ENCODE measurements at places on chromosomes 3 and 15.

DNA sequence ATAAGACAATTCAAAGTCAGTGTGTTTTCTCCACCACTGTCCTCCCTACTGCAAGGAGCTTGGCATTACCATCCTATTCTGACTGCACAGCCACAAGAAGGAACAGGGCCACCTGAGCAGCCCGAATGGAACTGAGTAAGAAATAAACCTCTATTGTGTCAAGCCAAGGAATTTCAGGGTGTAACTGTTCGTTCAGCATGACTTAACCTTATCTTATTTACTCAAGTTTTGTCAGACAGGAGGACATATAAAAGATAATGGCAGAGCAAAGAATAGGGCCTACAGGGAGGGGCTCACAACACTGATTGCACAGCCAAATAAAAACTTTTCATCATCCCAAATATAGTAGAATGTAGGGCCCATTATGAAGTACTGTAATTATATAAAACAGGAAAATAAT, 236.1 kb downstream of the NEK10 start:
- no peak for DNase-seq

DNA sequence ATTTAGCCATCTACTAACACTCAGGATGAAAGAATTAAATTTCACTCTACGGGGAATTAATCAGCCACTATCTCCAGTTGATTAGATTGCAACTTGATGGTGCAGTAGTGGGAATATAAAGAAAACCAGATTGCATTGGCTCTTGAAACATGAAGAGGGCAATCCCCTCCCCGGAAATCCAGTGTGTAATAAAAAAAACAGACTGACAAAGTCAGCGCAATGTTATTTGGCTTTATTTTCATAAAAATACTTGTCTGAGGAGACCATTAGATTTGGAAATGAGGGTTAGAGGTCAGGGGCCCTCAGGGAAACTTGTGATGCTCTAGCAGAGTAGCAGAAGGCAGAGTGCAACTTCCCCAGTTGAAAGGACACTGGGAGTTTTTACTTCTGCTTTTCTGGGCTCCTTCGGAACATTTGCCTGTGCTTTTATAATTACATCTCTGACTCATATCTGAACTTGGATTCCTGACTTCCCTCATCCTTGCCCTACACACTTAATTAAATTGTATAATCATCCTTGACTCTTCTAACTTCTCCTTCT, 326.8 kb downstream of the TUSC7 start:
- DNase-seq = no peak

GRCh38 chr3:27089068-27089467, 280.1 kb downstream of the NEK10 start:
- no peak for DNase-seq

GRCh38 chr3:101513419-101513986, 491 bp upstream of the SENP7 start:
- no peak for DNase-seq

GRCh38 chr3:153553605-153553945, 391.5 kb downstream of the RAP2B start:
- no peak for DNase-seq

GRCh38 chr3:44343421-44343820, 4.9 kb downstream of the TCAIM start:
- no peak for DNase-seq

DNA sequence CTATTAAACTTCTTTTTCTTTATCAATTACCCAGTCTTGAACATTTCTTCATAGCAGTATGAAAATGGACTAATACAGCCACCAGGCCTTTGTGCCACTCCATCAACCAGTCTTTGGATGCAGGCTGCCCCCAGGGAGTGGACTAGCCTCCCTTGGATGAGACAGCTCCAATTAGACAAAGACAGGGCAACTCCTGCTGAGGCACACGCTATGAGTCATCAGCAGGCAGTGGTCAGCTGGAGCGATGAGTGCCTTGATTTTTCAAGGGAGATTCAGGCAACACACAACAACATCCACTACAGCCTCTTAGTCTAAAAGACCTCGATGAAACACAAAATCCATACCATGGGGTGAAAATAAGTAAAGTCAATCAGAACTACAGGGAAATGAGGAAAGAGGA, 160.1 kb downstream of the ARRDC4 start:
- DNase-seq = no peak

GRCh38 chr3:111246967-111247760, 175.5 kb downstream of the NECTIN3 start:
- no peak for DNase-seq

DNA sequence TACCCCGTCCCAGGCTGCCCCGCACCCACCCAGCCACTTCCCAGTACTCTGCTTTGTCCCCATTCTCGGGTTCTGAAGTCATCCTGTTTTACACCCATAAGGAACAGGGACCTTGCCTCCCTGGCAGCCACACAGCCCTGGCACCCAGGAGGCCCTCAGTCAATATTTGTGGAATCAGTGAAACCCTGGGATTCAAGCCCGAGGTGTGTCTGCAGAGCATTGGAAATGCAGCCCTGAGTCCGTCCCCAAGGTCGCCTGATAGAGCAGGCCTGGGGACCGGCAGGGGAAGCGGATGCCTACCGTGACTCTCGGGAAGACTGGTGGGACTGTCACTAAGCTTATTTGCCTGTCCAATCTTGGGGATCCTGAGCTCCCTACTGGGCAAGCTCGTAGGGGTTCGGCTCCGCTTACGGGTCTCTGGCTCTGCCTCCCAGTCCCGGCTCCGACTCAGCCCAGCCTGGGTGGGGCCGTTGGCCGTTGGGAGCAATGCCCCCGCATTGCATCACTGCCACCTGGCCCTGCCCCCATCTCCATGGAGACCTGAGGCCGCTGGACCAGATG, 64.4 kb upstream of the TAMM41 start:
- no peak for DNase-seq

DNA sequence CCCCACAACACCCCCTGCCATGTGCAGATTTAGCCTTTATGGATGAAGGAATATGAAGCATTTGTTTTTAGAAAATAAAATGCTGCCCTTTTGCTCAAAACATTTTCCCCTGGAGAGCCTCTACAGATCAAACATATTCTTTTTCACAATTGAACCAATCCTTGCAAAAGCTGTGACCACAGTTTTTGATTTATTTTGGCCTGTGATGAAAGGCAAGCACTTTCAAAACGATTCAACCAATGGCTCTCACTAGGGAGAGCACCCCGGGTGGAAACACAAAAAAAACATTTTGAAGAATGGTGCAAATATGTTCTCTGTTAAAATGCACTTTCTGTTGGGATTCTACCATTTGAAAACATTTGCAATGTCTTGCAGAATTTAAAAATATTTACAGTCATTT, 476.0 kb upstream of the ONECUT1 start:
- DNase-seq = no peak

DNA sequence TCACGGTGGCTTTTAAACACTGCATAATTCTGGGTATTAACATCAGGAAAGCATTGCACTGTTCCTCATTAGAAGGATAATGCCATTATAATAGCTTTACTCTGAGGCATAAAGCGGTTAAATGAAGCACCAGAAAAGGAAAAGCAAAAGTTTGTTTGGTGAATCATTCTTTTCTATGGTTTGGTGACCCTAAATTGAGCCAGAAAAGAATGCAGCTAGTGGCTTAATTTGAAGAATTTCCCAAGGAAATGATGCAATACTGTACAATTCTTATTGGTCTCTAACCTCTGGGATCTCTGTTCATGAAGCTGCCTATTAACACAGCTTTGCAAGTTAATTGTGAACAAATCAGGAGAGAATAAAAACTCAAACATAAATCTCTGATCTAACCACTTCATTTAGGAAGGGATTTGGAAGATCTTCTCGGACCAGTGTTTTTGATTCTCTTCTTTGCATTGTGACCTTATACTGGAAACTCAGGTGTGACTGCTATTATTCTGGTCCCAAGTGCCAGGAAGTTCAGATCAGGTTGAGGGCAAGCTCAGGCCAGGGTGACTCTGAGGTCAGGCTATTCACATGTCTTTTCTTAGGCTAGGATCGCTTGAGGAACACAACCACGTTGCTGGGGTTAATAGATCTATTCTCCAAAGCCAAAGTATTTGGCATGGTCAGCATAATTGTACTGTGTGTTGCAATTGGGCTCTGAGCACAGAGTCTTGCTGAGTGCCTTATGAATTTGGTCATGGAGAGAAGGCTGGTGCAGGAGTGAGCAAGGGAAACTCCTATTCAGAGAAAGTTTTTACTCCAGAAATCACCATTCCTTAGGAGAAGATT, 11.3 kb upstream of the DLG1 start:
- DNase-seq = no peak

DNA sequence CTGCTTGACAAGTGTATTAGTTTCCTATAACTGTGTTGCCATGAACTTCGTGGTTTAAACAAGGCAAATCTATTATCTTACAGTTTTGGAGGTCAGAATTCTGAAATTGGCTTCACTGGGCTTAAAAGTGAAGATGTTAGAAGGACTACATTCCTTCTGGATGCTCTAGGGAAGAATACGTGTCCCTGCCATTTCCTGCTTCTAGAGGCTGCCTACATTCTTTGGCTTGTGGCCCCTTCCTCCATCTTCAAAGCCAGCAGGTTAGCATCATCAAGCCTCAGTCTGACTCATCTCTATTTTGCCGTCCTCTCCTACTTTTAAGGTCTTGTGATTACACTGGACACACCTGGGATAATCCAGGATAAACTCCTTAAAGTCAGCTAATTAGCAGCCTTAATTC, 327.7 kb downstream of the SATB1 start:
- DNase-seq = no peak

- DNase-seq = no peak
Measured at GRCh38 chr15:60829416-60829815, 350.5 kb upstream of the ICE2 start.

GRCh38 chr3:102673271-102674115, 238.7 kb downstream of the ZPLD1 start:
- peak; percentile 54 for DNase-seq

DNA sequence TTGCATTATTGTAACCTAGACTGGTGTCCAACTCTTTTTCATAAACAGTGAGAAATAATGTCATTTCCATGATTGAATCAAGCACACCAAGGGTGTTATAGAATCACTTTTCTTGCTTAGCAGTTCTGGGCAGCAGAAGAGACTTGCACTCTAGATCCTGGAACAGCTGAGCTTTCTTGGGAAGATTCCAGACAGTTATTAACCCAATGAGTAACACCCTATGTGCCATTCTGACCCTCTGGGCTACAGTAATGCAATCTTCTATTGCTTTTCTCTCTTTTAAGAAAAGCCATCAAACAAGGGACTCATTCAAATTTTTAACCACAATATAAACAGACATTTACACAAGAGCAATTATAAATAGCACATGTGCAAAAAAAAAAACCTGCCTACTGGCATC, 39.3 kb upstream of the USP3 start:
- DNase-seq = no peak

GRCh38 chr15:57070674-57071073, 152.2 kb downstream of the TCF12 start:
- DNase-seq = no peak

- DNase-seq = no peak
Measured at GRCh38 chr15:51830276-51830806, 888 bp downstream of the TMOD3 start.

GRCh38 chr3:109731639-109732473, 394.5 kb upstream of the DPPA4 start:
- peak; percentile 42 for DNase-seq

DNA sequence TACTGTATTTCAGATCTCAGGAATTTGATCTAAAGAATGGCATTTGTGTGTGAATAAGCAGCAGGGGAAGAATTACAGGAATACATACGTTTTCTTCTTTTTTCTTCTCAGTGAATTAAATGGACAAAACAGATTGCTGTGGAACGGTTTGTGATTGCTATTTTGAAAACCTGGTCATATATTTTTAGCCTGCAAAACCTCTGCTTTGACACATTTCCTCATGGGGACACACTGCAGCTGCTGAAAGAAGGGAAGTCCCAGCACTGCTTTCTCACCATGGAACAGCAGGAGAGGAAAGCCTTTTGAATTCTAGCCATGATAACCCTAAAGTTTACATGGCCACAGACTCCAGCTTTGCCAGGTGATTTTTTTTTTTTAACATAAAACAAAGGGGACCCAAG, 315.0 kb downstream of the OXSM start:
- no peak for DNase-seq

DNA sequence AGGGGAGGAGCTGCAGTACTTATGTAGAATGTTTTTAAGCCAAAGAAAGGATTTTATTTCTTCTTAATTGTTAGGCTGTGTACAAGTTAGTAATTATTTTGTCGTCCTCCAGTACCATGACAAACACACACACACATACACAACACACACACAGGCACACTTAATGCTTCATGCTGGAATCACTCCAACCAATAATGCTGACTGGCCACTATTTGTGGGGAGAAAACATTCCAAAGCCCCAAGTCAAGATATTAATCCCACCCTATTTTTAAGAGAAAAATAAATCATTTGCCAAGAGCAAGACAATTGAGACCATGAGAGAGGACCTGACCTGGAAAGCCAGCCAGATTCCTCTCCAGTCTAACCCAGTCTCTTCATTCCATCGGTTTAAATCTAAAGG, 51.8 kb upstream of the TMCO5A start:
- DNase-seq = no peak

DNA sequence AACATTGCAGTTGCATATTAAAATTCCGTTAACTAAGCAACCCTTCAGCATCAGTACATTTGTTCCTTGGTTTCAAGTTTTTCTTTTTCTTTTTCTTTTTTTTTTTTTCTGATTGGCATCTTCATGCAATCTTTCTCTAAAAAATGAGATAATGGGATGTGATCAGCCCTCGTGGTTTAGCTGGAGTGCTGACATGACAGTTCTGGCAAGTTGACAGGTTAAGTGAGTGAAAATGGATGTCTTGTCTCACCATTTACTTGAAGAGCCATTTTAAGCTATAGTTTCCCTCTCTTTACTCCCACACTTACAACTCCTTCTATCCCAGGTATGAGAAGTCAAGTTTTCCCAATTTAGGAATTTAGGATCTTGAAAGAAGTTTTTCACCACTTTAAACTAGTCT, 495.2 kb downstream of the ROBO2 start:
- DNase-seq = no peak

DNA sequence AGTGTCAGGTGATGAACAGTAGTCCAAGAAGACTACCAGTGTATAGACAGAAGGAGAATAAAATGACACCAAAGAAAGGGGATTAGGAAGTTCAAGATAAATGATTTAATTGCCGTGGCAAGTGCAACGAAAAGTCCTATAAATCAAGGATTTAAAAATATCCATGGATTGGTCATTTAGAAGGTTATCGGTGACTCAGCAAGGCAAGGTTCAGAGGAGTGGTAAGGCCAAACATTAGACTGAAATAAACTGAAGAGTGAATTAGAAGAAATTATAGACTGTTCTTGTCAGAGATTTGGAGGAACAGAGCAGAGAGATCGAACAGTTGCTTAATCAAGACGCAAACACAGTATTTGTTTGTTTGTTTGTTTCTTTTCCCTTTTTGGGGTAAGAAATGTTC, 211.9 kb upstream of the KCNMB2 start:
- DNase-seq = no peak

Measured in stimulated activated CD4-positive, alpha-beta T cell treated with anti-CD3 and anti-CD28 coated beads, Interleukin-12 subunit alpha, Interleukin-12 subunit beta, amount 100 ng/mL, for 4 hours (primary cell).